ENCODE measurements at places on chromosomes 3 and 15.

DNA sequence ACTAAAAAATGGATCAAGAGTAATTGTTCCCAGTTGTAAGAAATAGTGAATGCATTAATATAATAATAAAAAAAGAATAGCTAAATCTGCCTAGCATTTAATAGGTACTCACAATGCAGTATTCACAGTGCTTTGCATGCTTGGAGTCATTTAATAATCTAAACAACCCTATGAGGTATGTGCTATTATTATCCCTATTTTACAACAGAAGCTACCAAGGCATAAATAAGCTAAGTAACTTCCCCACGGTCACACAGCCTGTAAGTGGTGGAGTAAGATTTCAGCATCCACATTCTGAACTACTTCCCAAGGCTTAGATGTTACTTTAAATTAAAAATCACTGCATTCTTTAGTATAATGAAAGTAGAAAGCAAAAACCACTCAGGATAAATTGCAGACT lies 102.9 kb downstream of the PLCH1 start:
- DNase-seq: no peak

DNA sequence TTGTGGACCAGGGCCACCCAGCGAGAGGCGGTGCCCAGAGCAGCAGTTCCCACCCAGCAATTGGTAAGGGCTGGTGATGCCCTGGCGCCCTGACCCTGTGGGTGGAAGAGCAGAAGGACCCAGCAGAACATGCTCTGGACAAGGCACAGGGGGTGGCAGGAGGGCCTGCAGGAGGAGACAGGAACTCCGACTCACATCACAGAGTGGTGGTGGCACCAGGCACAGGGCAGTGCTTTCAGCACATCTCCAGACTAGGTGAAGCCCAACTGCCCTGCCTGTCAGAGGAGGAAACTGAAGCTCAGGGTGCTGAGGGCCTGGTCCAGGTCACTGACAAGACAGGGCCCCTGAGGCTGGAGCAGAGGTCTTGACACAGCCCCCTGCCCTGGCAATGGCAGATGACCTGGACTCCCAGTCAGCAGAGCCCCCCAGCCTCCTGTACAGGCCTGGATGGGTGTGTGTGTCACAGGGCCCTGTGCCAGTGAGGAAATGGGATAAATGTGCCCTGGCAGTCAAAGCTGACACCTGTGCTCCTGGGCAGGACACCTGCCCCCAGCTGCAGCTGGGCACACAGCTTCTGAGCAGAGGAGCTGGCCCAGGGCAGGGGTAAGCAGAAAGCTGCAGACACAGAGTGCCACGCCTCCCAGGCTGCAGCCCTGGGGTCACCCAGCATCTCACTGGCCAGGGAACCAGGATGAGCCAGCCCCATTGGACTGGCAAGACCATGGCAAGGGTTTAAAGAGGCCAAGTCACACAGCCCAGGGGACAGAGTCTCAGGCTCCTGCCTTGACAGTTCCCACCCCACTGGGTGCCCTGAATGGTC lies 11.4 kb downstream of the KLF15 start:
- DNase-seq: no peak

DNA sequence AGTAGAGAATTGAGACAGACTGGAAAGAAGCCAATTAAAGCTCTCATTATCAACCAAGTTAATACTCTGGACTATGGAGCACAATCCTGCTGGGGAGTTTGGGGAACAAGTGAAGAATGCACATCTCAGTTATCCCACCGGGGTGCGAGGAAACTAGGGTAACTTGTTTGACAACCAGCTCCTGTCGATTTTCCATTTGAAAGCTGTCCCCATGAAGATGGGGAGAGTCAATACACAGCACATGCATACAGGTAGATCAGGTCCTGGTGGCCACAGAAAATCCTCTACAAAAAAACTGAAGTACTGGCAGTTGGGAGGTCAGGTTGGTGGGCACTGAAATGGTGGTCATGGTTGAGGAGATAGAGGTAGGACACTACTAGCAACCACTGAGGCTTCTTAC lies 25.7 kb upstream of the GRAMD1C start:
- DNase-seq: no peak

GRCh38 chr15:25742776-25743547 lies 120.2 kb downstream of the ATP10A start:
- peak; percentile 33 for DNase-seq

DNA sequence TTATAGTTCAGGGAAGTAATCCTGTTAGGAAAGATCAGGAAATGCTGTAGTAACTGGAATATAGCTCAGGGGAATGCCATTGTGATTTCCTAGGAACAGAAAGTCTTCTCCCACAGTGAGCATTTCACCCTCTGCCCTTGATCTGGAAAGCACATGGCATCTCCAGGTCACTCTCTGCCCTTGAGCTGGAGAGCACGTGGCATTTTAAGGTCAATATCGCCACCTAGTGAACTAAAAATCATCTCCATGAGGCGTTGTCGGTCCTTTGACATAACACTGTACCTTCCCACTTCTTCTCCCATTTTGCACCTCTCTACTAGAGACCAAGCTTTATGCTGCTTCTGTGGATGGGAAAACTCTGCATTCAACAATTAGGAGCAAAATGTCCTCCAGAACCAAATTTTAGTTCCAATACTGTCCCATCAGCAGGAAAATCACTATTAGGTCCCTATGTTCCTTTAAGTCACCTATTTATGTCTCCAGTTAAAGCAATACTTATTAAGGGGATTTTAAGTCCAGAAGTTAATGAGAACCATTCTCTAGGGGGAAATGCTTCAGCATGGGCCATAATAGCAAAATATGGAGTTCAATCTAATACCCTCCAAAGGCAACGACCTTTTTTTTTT lies 54.7 kb upstream of the GK5 start:
- peak; percentile 87 for DNase-seq

DNA sequence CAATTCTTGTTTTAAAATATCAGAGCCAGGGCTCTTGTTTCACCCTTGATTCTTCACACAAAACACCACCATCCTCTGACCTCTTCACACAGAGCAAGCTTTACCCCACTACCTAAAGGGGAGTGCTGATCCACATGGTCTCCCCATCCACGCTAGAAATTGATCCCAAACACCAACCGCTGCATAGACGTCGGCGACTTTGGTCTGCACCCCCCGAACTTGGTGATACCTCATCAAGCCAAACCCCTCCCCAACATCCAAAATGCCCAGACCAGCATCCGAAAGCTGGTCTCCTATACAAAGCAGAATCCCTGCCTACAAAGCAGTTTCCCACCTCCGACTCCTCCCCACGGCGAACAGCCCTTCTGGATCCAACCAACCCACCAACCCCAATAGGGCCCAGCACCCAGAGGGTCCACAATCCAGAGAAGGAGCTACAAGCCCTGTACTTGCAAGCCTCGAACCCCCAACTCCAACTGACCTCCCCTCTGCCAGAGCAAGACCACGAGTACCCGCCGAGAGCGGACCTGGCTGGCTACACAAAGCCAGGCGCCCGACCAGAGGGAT lies 25.8 kb upstream of the MTHFS start:
- DNase-seq: no peak

- DNase-seq: no peak
Observed at GRCh38 chr15:51837792-51838251, 8.4 kb downstream of the TMOD3 start.

GRCh38 chr3:172635588-172635987 lies 75.3 kb downstream of the NCEH1 start:
- DNase-seq: no peak

DNA sequence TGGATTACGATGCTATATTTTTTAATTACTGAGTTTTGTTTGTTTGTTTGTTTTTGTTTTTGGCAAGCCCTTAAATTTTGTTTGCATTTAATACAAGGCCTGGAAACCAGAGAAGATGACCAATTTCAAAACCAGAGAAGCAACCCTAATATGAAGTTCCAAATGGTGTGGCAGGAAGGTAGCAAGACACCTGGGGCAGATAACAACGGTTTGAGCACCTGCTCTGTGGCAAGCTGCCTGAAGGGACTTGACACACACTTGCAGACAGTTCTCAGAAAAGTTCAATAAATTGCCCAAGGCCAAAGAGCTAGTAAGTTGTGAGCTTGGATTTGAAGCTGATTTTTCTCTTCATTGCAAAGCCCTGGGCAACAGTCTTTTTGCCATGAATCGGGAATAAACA lies 151.2 kb upstream of the UBE2E1 start:
- DNase-seq: no peak

- DNase-seq: no peak
Observed at GRCh38 chr3:63877737-63878393, 14.2 kb downstream of the ATXN7 start.

DNA sequence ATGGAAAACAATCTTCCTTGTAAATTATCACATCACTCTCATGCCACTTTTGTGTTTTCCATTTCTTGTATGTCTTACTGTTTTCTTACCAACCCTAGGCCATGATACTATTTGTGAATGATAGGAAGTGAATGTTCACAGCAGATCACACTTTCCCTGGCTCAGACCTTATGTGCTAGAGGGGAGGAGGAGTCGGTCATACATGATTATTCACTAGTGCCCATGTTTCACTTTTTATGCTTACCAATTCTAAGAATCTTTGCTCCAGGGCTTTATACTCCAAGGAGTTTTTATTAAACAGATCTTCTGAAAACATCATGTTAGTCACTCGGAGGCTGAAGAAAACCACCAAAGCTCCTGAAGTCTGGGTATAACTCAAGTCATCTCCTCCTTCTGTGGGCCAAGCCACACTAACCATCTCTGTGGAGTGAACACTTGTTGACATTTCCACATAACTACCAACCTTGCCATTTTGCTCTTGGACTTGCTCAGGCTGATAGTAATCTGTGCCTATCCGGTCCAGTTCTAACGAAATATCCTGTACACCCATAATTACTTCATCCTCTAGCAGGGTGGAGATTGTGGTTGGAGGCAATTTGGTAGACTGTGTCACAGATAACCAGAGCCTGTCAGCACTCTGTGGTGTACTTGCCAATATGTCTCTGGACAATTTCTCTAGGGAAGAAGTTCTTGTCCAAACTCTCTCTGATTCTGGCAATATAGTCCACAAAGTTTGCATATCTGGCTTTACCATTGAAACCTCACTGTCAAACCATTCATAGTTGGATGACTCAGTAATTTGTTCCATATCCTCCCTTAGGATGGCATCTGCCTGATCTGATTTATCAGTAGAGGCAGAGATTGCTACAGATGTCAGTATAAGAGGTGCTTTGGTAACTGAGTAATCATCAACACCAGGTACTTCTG lies 76.8 kb downstream of the IMPG2 start:
- peak; percentile 76 for DNase-seq

GRCh38 chr15:59536553-59536952 lies 75.0 kb upstream of the GCNT3 start:
- no peak for DNase-seq

GRCh38 chr3:161386991-161387770 lies 15.9 kb upstream of the SPTSSB start:
- DNase-seq: no peak

DNA sequence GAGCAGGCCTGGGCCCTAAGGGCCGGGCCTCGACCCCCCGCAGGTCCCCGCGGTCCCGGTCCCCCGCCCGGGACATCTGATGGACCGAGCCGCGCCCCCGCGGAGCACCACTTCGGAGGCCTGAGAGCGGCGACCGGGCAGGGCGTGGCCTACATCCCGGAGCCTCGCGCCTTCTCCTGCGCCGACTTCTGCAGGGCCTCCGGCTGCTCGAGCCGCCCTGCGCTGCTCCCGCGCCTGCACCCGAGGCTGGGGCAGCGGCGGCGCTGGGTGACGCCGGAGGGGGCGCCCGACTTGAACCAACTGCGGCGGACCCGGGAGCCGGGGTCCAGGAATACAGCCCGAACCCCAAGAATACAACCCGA lies 14.9 kb upstream of the GP9 start:
- no peak for DNase-seq

- no peak for DNase-seq
Observed at GRCh38 chr3:112009670-112010069, 10.9 kb downstream of the TAGLN3 start.

DNA sequence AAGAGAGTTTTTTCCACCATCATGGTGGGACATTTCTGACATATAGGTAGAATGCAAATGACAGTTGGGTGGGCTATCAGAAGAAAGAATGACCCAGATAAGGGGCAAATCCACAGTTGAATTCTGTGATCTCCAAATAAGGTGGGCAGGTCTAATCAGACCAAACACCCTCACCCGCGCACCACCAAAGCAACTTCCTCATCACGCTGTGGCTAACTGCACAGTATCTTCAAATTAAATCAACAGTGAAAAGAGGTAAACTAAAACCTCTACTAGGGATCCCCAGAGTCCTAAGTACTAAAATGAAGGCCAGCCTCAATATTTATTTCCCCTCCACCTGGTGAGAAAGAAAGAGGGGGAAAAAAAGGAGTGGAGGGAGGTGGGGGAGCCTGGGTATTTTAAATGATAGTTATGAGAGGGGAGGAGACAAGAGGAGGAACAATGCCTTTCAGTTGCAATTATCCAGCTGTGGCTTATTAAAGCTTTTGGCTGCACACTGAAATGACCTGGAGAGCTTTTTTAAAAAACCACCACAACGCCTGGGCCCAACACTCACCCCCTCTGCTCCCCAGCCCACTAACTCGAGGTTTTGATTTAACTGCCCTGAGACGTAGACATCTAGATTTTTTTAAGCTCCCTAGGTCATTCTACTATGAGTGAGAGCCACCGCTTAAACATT lies 61.0 kb downstream of the LRIG1 start:
- no peak for DNase-seq

GRCh38 chr3:126040386-126040785 lies 43.5 kb downstream of the SLC41A3 start:
- DNase-seq: no peak

GRCh38 chr3:105399062-105399461 lies 32.4 kb downstream of the ALCAM start:
- no peak for DNase-seq

- no peak for DNase-seq
Observed at GRCh38 chr15:99443056-99443756, 122.6 kb upstream of the MEF2A start.

DNA sequence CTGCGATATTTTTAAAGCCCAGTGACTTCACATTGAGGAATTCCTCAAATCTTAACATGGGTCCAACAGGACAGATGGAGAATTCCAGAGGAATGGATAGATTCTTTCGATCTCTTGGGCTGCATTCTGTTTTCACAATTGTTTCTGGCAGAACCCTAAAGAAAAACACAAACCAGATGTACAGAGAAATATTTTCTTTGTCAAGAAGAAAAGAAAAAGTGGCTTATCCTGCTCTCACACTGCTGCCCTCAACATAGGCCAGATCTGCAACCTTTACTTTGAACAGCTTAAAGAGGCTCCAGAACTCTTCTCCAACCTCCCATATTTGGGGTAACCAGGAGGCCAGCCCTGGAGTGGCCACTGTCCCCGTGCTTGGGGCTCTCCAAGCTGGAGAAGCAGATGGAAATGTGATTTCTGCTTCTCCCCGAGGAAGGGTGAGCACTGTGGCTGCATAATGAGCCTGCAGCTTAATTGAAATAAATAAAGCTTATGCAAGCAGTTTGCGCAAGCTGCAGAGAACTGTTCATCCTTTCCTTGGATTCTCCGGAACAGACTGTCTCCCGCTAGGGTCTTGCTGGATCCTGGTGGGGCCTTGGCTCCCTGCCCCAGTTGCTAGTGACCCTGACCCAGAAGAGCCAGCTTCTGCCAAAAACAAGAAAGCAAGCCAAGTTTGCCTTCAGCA lies 453.2 kb upstream of the PROK2 start:
- DNase-seq: peak; percentile 70

- no peak for DNase-seq
Observed at GRCh38 chr3:159792070-159792469, 196.6 kb upstream of the IL12A start.

- DNase-seq: no peak
Observed at GRCh38 chr3:151873398-151873797, at the start of gene SUCNR1. Gene SUCNR1 (plus strand): TSS chr3:151873643. CDS start chr3:151879893, 6,250 bp downstream.
